CD8-positive, alpha-beta memory T cell (primary cell): ENCODE measurements at places on chromosomes 4 and X. TPM values are rescaled to one million over a fixed set of nuclear protein-coding genes. Genes with fewer than 3 reads are reported as not detected.

- no peak for DNase-seq
- H3K27me3 ChIP-seq: no peaks in the 10 kb centered on the region
- no peaks in the 10 kb centered on the region for H3K36me3 ChIP-seq
- no peak overlapping the region for H3K4me3 ChIP-seq
- no peaks in the 10 kb centered on the region for H3K4me1 ChIP-seq
These were observed 294.1 kb downstream of the STIM2 start for GRCh38 chr4:27154706-27155105.

GRCh38 chr4:185018834-185019455 lies 655 bp downstream of the HELT start:
- peaks cover 10% of the 10 kb centered on the region for H3K27me3 ChIP-seq
- H3K27ac ChIP-seq: no peak overlapping the region
- no peak for DNase-seq
- no peaks in the 10 kb centered on the region for H3K4me1 ChIP-seq
- no peaks in the 10 kb centered on the region for H3K36me3 ChIP-seq
- H3K4me3 ChIP-seq: no peak overlapping the region

Gene AMTN
- not detected for total RNA-seq

DNA sequence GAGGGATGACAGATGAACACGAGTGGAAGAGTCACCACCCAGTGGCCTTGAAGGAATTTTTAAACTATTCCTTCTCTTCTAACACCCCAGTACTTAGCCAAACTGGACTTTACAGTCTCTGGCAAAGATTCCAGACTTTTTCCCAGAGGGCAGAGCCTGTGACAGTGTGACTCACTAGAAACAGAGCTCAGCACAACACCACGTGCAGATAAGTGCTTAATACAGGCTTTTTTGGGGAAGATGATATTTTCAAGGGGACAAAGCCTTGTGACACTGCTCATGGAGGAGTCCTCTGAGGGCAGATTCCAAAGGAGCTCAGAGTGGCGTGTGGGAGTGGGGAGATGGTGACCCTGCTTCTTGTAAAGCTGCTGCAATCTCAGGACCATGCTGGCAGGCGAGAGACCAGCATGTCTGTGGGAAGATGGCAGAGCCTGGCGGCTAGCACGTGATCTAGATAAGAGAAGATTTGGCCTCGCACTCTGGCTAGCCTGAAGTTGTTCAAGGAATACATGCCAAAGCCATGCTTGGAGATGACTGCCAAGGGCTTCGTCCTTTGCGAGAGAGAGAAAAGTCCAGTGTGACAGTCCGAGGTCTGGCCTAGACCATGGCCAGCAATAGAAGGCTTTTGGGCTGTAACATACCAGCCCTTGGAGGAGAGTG lies 2.4 kb downstream of the RAB33A start:
- peak overlapping the region; percentile 29 for H3K4me3 ChIP-seq
- peaks cover 34% of the 10 kb centered on the region for H3K4me1 ChIP-seq
- H3K27ac ChIP-seq: peak overlapping the region; percentile 69
- H3K36me3 ChIP-seq: no peaks in the 10 kb centered on the region
- no peaks in the 10 kb centered on the region for H3K27me3 ChIP-seq

DNA sequence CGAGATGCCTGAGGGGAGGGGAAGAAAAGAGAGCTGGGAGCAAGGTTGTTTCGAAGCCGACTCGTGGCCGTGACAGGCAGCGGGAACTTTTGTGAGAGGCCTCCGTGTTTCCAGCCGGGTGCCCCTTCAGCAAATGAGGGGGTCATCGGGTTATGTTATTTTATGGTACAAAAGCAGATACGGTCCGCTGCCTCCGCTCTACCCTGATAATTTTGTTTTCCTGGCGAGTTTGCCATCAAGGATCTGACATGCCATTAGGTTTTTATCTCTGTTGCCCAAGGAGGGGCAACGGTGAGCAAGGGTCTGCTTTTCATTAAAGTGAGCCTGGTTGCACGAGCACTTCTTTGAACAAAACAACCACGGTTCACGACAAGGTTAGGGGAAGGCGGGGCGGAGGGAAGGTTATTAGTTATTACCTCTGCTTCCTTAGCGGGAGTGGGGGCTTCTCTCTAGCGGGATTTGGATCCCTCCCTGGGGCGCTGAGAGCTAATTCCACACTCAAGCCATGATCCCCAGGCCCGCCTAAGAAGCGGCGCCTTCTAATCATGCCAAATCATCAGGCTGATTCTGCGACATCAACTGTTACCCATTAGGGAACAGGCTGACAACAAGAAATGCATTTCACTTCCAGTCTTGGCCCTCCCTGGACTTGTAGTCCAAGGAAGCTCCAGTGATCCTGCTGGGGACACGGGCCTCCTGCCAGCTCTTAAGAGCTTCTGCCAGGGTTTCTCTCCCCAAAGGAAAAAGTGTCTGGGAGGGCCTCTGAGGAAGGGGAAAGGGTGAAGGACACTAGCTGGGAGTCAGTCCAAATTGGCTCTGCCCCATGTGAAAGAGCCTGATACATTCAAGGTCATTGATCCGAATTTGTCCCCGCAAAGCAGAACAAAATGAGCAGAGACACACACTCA lies 617.7 kb downstream of the MID1IP1 start:
- H3K36me3 ChIP-seq: no peaks in the 10 kb centered on the region
- H3K4me1 ChIP-seq: no peaks in the 10 kb centered on the region
- no peak for DNase-seq
- no peak overlapping the region for H3K4me3 ChIP-seq

Gene MGARP
- total RNA-seq: not detected

DNA sequence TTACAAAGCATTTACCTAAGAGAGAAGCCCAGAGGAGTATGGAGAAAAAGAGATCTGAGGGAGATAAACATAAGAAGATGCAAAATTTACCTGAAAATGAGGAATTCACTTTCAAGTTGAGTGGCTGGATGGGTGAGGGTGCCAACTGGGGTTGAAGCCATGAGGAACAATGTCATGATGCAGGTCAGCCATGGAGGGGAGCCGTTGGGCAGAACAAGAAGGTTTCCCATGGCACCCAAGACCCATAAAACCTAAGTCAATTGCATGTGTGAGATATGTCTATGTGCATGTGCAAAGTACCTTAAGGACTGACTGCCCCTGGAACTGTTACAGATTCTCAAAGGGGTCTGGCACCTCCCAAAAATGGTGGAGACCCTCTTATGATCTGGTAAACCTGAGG lies 46.6 kb upstream of the PRRG1 start:
- H3K27me3 ChIP-seq: no peaks in the 10 kb centered on the region
- no peak overlapping the region for H3K27ac ChIP-seq
- no peaks in the 10 kb centered on the region for H3K4me1 ChIP-seq
- no peak for DNase-seq
- no peaks in the 10 kb centered on the region for H3K36me3 ChIP-seq

- no peaks in the 10 kb centered on the region for H3K27me3 ChIP-seq
- H3K4me3 ChIP-seq: no peak overlapping the region
- no peak overlapping the region for H3K27ac ChIP-seq
- no peaks in the 10 kb centered on the region for H3K36me3 ChIP-seq
- no peaks in the 10 kb centered on the region for H3K4me1 ChIP-seq
These were observed 1.4 kb downstream of the HGFAC start for GRCh38 chr4:3442959-3443749.

DNA sequence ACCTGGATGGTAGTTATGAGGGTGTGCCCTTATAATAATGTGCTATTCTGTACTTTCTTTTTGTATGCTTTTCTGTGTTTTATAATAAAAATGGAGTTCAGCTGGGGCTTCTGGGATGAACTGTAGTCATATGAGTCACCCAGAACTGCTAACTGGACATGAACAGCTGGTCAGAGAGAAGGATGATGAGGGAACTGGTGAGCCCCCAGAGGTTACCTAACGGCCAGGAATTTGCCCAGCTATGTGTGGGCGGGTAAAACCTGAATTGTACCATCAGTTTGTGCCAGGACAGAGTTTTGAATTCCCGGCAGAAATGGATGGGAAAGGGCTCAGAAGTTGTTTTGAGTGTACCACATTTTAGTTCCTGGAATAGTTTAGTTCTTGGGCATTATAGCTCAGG lies 138.0 kb upstream of the USP9X start:
- no peaks in the 10 kb centered on the region for H3K27me3 ChIP-seq
- no peaks in the 10 kb centered on the region for H3K36me3 ChIP-seq
- no peaks in the 10 kb centered on the region for H3K4me1 ChIP-seq
- no peak for DNase-seq

DNA sequence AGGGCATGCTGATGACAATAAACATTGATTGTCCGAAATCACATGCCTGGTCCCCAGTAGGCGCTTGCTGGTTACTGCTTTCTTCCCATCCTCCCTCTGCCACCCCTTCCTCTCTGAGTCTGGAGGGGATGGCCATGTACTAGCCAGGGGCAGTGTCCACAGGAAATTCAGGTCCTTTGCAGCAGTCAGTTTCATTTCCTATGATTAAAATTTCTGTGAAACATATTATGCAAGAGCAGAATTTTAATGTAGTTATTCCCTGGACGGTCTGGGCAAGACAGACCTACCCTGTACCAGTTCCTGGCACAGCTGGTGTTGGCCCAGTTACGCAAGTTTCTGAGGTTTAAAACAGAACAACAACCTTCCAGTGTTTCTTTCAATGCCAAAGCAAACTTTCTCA lies 28.2 kb upstream of the TLR2 start:
- H3K27me3 ChIP-seq: no peaks in the 10 kb centered on the region
- peaks cover 17% of the 10 kb centered on the region for H3K4me1 ChIP-seq
- H3K4me3 ChIP-seq: no peak overlapping the region
- H3K27ac ChIP-seq: no peak overlapping the region

Gene HGFAC
- total RNA-seq: not detected

Gene NAT8L
- total RNA-seq: 0.55 TPM

Gene GAGE12E
- total RNA-seq: not detected

- H3K4me3 ChIP-seq: no peak overlapping the region
- H3K36me3 ChIP-seq: no peaks in the 10 kb centered on the region
- H3K27ac ChIP-seq: no peak overlapping the region
- no peaks in the 10 kb centered on the region for H3K27me3 ChIP-seq
These were observed 6.8 kb upstream of the CHIC1 start for GRCh38 chrX:73556159-73556558.

GRCh38 chrX:140776320-140776719 lies 66.8 kb downstream of the LINC00632 start:
- no peaks in the 10 kb centered on the region for H3K4me1 ChIP-seq
- no peak for DNase-seq
- no peak overlapping the region for H3K27ac ChIP-seq
- no peaks in the 10 kb centered on the region for H3K36me3 ChIP-seq

DNA sequence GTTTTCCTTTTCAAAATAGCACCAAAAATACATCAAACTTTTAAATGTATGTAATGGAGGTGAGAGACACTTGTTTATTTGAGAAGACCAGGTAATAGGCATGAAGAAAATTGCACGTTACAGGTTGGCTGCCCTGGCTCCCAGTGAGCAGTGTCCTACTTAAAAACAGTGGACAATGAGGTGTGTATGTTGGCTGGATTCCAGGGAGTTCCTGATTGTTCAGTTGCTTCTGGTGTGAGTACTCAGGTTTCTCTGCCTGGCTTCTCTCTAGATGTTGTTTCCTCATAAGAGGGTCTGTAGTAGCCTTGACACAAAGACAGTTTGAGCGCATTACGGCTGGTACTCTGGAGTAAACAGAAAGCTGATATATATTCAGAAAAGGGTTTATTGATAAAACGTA lies 29.4 kb downstream of the SNX25 start:
- no peak overlapping the region for H3K4me3 ChIP-seq
- no peak overlapping the region for H3K27ac ChIP-seq
- H3K4me1 ChIP-seq: no peaks in the 10 kb centered on the region

DNA sequence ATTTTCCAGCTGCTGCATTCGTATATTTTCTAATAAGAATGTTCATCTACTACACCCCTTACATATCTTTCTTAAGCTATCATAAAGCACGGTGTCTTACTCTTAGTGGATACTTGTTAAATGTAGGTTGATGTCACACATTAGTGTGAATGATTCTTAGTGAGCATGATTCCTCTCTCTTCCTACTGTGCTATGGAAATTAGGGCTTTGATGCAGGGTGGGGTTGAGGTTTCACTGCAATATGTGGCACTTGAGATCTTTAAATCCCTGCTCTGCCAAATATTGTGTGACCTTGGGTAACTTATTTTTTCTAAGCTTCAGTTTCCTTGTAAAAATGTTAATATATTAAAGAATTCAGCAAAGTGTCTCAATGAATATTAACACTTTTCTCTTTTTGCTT lies 188.4 kb downstream of the PDGFRA start:
- DNase-seq: no peak
- no peaks in the 10 kb centered on the region for H3K27me3 ChIP-seq
- H3K4me1 ChIP-seq: no peaks in the 10 kb centered on the region
- no peak overlapping the region for H3K4me3 ChIP-seq
- H3K27ac ChIP-seq: no peak overlapping the region
- no peaks in the 10 kb centered on the region for H3K36me3 ChIP-seq

DNA sequence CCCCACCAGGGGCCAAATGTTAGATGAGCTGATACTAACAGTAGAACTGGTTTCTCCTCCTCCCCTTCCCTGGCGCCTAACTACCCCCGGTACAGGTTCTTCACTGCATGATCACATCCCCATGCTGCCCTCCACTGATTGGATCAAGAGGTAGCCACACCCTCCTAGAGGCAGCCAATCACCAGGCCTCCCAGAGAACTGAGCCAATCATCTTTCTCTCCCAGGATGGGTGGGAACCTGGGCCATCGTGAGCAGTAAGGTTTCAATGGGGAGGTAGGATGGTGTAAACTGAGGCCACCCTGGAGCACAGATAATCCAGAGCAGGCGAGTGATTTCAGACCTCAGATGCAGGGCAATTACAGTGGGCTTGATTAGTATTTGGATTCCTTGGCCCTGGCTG lies 64.2 kb downstream of the PPP2R2C start:
- peaks cover 4% of the 10 kb centered on the region for H3K27me3 ChIP-seq
- no peaks in the 10 kb centered on the region for H3K4me1 ChIP-seq
- no peak overlapping the region for H3K27ac ChIP-seq
- H3K36me3 ChIP-seq: no peaks in the 10 kb centered on the region
- H3K4me3 ChIP-seq: no peak overlapping the region

DNA sequence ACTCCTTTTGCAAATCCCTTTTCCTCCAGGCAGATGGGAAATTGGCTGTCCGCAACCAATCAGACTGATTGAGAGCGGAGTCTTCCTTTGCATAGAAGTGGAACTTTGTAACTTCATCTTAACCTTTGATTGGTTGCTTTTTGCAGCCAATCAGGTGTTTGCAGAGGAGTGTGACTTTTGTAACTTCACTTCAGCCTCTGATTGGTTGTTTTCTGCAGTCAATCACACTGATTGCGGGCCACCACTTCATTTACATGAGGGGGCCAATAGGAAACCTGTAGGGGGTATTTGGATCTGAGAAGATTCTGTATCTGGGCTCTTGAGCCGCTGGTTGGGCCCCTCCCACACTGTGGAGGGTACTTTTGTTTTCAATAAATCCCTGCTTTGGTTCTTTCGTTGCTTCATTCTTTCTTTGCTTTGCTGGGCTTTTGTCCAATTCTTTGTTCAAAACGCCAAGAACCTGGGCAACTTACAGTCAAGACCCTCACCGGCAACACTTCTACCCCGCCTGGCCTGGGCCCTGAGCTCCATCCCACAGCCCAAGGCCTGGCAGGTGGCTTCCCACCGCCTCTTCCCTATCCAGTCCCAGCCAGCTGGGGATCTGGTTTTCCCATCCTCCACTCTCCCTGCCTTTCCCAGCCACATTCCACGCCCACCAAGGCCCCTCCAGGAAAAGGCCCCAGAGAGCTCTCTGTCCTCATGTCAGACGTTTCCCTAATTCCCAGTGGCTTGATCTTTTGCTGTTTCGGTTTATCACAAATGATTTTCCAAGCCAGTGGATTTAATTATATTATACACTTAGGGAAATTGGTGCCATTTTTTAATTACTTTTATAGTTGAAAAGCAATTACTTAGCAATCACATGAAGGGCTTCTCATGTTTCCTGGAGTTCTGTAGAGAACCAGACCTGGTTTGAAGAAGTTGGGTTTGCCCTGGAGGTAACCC lies 110.2 kb upstream of the STX18 start:
- no peaks in the 10 kb centered on the region for H3K4me1 ChIP-seq
- H3K36me3 ChIP-seq: no peaks in the 10 kb centered on the region
- H3K27me3 ChIP-seq: no peaks in the 10 kb centered on the region
- no peak overlapping the region for H3K4me3 ChIP-seq

- H3K4me3 ChIP-seq: no peak overlapping the region
- no peaks in the 10 kb centered on the region for H3K27me3 ChIP-seq
- H3K4me1 ChIP-seq: no peaks in the 10 kb centered on the region
These were observed 50.9 kb downstream of the RXFP1 start for GRCh38 chr4:158572608-158573007.

Gene LYAR
- 103 TPM for total RNA-seq
